ENCODE measurements at places on chromosomes 2 and 18.

- DNase-seq = no peak
These were observed 35.7 kb downstream of the ODC1 start for GRCh38 chr2:10412380-10412779.

GRCh38 chr2:210268281-210268680 lies 43.0 kb upstream of the ACADL start:
- no peak for DNase-seq

DNA sequence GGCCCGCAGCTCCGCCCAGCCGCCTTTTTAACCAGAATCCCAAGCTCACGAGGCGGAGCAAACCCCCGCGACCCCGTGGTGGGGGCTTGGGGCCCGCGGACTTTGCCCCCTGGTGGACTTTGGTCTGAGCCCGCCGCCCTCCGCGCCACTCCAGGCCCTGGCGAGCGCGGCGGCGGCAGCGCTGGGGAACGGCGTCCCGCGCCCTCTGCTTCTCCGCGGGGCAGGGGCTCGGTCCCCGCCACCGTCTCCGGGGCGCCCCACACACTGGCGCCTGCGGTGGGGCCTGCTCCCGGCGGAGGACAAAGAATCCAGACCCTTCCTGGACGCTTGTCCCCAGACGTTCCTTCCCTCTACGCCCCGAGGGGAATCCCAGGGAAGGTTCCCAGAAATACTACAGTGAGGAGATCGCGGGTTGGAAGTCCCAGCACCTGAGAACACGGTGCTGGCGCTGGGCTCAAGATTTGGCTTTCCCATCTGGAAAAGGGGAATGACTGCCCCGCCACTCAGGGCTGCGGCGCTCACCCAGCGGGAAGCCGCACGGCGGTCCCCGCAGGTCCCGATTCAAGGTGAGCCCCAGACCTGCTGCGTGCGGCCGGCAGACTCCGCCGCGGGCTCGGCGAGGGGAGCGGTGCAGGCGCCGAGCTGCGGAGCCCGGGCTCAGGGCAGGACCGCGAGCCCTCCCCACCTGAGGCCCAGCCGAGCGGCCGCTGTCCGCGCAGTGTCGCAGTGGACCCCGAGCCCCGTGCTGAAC lies at the start of gene HAAO:
HAAO (minus strand) TSS at position 1 of the 751 bp plus-strand sequence. CDS start 47 bp downstream, outside the sequence.
- no peak for DNase-seq

DNA sequence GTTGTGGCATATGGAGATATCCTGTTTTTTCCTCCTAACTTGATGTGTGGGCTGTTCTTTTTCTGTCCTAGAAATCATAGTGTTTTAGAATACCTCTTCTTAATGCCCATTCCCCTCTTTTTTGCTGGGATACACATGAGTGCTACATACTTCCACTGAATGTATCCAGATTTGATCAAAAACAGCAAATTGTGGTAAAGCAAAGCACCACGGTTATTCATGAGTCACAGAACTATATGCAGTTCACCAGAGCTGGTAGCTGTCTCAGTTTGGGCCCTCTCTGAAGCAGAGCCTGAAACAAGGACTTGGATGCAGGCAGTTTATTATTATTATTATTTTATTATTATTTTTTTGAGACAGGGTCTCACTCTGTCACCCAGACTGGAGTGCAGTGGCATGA lies 69.9 kb upstream of the CTLA4 start:
- no peak for DNase-seq

DNA sequence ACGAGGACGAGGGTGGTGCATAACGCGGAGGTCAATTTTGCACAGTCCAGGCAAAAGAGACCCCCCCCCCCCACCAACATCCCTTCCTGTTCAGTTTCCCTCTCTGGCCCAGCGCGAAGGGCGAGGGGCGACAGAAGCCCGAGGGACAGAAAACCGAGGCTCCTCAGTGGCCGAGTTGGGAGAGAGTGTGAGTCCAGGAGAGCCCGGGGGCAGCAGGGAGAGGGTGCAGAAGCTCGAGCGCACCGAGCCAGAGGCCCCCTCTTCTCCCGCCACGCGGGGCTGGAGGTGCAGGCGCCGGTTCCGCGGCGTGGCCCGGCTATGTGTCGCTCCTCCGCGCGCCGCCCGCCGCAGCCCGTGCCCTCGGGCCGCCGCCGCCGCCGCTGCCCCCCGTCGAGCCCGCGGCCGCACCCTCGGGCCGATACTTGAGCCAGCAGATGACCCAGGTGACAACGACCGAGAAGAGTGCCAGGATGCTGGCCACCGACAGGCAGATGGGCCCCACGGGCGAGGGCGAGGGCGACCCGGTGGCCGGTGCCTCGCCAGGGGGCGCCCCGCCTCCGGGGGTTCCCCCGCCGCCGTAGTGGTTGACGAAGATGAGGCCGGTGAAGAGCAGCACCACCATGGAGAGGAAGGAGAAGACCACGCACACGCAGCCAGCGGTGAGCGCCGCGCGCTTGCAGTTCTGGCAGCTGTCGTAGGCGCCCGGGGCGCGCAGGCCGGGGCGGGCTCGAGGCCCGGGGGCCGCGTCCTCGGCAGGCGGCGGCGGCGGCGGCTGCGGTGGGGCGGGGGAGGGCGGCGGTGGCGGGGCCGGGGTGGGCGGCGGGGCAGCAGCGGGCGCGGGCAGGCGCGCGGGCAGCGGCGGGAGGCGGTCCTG lies 20.2 kb upstream of the PAX3 start:
- DNase-seq = no peak

- DNase-seq = no peak
These were observed 579.3 kb downstream of the PIK3C3 start for GRCh38 chr18:42534313-42534712.

- peak; percentile 21 for DNase-seq
These were observed 12.2 kb downstream of the KANSL3 start for GRCh38 chr2:96625571-96626552.

DNA sequence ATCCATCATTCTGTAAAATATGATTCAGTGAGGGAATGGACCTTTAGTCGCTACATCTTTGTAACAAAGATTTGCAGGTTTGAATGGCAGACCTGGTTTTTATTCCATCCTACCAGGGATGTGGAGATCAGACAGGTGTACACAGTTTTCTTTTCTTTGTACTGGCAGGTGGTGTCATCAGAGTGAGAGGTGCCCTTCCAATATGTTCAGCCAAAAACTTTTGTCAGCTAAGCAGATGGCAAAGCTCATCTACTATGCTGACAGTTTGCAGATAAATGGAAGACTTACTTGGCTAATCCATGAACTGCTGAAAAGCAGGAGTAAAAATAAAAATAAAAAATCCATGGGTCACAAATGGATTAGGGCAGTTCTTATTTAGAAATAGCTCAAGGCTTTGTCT lies 185.5 kb upstream of the DOK6 start:
- DNase-seq = no peak
